ENCODE measurements at places on chromosomes 1 and 21.

- no peak for DNase-seq
These were observed 1.4 kb downstream of the CD1A start for GRCh38 chr1:158255656-158256055.

DNA sequence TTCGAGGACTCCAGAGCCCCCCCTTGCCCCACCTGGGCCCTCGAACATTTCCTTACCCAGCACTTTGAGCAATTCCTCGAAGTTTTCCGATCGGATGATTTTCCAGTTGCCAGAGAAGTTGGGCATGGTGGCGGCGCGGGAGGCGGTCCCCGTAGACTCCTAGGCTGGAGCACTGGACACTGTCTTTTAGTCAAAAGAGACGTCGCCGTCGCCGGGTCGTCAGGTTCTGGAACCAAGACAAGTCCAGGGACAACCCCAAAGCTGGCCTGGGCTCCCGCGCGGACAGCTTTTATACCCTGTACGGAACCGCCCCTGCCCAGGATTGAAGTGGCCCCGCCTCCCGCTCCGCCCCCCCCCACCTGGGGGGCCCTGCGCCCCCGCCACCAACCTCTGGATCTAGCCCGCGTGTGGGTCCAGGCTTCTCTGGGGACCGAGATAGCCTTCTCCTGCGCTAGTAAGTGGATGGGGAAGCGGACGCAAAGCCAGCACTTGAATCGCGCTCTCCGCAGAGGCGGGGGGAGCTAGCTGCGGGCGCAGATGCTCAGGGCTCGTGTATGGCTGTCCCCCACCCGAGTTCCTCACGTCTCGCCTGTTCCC lies at the start of gene CRABP2:
Gene CRABP2 (minus strand): TSS at position 263 of the 597 bp plus-strand sequence. CDS start 137 bp downstream, at position 126.
- DNase-seq = no peak

- DNase-seq = no peak
These were observed 7.3 kb downstream of the IPO13 start for GRCh38 chr1:43954036-43954435.

DNA sequence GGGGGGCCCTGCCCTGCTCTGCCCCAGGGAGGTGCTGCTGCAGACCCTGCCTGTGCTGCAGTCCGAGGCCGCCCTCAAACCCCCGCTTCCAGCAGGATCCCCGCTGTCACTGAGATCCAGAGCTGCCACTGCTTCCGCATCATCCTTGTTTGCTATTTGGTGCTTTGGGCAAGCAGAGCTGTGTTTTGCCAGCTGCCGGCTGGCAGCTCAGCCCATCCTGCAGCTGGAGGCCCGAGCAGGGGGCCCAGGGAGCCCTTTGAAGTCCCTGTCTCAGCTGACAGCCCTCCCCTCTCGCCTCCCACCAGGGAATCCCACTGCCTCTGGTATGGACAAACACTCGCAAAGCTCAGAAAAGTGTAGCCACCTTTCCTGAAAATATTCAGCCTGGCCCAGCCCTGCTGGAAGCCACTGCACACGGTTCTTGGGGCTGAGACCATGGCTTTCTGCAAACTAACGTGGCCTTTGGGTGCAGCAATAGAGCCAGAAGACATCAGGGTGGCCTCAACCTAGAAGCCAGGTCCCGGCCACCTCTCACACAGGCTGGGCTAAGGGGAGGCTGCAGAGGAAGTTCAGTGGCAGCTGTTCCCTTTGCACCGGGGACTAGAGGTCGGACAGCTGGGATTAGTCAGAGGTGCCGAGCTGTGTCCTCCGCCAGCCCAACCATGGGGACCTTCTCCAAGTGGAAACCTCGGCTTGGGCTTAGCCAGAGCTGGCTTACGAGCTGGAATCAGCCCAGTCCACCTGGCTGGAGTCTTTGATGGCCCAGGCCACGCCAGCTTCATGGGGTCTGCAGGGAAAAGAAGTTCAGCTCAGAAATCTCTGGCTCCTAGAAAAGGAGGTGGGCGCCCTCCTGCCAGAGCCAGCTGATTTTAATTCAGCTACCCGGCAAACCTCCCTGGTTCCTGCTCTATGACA lies 107.1 kb downstream of the SPSB1 start:
- DNase-seq = no peak

DNA sequence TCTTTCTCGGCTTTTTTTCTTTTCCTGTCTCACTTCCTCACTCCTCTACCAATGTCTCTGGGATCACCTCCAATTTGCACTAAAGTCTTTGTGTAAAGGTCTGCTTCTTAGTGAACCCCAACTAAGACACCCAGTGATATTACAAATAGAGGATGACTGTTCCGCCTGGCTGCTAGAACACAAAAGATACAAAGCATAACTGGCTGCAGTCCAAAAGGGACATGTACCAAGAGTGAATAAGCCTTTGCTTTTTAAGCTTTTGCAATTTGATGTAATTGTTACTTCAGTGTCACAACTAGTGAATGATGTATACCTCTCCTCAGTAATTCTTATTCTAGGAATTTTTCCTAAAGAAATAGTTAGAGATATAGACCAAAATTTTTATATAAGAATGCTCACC lies 82.8 kb upstream of the BEND5 start:
- DNase-seq = no peak

DNA sequence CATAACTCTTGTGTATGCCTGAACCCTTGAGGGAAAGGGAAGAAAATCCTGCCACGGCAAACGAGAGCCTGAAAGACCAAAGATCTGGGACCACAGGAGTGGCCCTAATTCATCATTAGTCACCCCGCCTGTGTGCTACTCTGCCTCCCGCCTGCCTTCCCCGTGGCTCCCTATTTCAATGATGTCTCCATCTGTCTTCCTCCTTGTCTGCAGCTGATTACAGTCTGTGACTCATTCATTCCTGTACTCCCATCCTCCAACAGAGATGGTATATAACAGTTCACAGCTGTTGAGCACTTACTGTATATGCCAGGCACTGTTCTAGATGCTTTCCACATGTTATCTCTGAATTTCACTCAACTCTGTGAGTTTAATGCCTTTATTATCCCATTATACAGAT lies 96.6 kb downstream of the SEC16B start:
- no peak for DNase-seq

- no peak for DNase-seq
These were observed 195.9 kb upstream of the POU3F1 start for GRCh38 chr1:38242506-38242905.

DNA sequence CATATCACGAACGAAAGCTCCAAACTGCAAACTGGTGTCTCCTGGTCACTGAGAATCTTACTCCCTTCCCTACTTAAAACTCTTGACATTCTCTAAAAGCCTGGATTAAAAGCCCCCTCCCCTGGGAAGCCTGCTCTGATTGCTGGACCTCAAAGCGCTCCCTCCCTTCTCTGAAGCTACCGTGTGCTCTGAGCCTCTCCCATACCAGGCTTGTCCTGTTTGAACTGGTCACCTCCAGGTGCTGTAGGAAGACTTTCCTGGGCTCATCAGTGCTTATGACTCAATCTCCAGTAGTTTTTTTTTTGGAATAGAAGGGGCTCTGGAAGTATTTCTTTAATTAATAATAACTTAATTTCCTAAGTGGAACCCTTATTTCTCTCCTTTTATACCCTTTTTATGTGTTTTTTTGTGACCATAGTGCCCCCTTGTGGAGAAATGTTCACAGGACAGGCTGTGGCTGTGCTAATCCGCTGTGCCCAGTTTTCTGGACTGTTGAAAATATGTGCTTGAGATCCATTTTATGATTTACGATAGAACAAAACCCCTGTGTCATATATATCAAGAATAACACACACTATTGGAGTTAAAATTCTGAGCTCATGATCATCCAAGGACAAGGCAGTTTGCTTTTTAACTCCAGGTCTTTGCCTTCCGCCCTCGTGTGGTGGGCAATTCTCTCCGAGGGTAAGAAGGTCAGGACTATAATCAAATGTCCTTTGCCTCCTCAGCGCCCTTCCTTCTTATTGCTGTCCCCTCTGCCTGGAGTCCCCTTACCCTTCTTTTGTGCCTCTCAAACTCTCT lies 16.9 kb downstream of the MTARC1 start:
- no peak for DNase-seq

- no peak for DNase-seq
These were observed 5.7 kb downstream of the TAL1 start for GRCh38 chr1:47226121-47226838.

DNA sequence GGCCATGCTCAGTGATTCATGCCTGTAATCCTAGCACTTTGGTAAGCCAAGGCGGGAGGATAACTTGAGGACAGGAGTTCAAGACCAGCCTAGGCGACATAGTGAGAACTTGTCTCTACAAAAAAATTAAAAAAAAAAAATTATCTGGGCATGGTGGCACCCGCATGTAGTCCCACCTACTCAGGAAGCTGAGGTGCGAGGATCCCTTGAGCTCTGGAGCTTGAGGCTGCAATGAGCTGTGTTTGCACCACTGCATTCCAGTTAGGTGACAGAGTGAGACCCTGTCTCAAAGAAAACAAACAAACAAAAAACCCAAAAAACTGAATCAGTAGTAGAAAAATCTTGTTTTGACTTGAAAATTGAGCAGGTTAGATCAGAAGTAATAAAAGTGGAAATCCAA lies 67.1 kb upstream of the IPO9 start:
- no peak for DNase-seq

GRCh38 chr1:204426035-204426436 lies 14.4 kb upstream of the PPP1R15B start:
- no peak for DNase-seq

- no peak for DNase-seq
These were observed 263.8 kb downstream of the KCNT2 start for GRCh38 chr1:196344453-196344852.

- no peak for DNase-seq
These were observed at the start of gene CD247 for GRCh38 chr1:167518331-167518700. Gene CD247, minus strand, starts transcription at chr1:167518529. Its CDS starts 64 bp downstream, at chr1:167518465.

DNA sequence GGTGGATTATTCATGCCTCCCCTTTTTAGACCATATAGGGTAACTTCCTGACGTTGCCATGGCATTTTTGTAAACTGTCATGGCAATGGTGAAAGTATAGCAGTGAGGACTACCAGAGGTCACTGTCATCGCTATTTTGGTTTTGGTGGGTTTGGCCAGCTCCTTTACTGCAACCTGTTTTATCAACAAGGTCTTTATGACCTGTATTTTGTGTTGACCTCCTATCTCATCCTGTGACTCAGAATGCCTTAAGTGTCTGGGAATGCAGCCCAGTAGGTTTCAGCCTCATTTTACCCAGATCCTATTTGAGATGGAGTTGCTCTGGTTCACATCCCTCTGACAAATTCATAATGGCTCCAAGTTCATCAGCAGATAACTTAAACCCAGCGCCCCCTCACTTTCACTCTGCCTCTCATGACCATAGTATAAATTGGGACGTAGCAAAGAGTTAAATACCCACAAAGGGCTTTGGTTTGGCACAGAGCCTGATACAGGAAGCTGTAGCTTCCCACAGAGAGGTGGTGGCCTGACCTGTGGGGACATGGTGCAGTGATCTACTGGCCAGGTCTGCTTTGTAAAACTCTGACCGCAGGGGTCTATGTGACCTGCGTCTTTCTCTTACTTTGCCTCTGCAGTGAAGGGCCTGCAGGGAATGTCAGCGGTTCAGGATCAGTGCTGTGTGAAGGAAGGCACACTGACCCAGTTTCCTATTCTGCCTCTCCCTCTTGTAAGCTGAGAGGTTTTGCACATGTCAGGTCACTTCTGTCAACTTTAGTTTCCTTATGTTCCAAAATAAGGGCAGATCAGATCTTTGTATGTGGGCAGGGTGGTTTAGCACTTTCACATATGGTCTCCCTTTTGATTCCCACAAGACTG lies 78.1 kb upstream of the ZNF644 start:
- DNase-seq = no peak

- DNase-seq = no peak
These were observed 293.6 kb downstream of the PLPP3 start for GRCh38 chr1:56285554-56286402.

DNA sequence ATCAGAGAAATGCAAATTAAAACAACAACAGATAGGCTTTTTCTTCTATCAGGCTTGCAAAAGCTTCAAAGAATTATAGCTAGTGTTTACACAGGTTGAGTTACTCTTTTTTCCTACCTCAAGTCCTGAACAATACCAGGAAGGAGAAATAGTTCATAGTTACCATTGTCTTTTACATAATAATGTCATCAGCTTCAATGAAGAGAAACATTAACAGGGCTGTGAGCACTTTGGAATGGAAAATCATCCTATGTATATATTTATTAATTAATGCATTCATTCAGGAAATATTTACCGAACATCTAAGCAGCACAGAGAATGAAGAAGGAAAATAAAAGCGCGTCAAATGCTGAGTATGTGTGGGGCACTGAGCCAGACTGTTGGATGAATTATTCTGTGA lies 197.3 kb downstream of the ZBTB18 start:
- no peak for DNase-seq

GRCh38 chr1:64881281-64881680 lies 85.1 kb downstream of the JAK1 start:
- no peak for DNase-seq

GRCh38 chr1:176551146-176551545 lies 88.2 kb downstream of the PAPPA2 start:
- DNase-seq = no peak

DNA sequence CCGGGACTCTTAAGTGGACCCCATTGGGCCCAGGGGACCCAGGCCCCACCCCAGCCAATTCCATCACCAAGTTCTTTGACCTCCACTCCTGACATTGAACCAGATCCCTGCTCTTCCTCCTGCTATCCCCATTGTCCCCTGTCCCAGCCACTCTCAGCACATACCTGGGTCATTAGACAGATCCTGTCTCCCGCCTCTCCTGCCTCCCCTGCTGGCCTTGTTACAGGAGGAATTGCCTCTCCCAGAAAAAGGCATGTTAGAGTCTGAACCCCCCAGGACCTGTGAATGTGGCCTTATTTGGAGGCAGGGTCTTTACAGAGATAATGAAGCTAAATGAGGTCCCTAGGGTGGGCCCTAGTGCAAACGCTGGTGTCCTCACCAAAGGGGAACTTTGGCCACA lies 301.9 kb downstream of the NPHP4 start:
- no peak for DNase-seq

DNA sequence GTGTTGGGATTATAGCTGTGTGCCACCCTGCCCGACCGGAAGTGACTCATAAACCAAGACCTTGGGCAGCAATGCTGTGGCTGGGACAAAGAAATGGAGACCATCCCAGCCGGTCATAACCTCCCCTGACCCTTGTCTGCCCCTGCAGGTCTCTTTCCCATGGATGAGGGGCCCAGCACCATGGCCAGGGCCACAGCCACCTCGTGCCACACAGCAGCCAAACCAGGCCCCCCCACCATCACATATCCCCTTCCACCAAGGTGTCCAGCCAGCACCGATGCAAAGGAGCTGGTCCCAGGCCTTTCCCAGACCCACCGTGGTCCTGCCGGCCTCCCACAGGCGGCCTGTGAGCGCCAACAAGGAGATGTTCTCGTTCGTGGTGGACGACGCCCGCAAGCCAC lies 42.2 kb downstream of the FHAD1 start:
- no peak for DNase-seq

- no peak for DNase-seq
These were observed 98.4 kb downstream of the DIRAS3 start for GRCh38 chr1:67952071-67952470.

DNA sequence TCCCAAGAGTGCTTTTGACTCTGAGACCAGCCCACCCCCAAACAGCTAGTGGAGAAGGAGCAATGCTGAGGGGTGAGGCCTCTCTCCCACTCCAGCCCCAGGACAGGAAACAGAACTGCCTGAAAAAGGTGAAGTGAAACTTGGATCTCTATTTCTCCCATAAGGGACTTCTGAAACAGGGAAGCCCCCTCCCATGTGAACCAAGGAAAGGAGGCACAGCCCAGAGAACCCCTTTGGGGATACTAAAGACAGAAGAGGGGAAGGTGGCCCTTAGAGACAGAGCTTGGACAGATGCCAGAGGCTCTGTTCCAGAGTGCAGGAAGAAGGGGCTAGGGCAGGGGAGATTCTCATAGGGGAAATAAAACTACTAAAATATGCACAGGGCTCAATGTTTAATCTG lies 2.9 kb downstream of the TNFAIP8L2 start:
- DNase-seq = no peak

- DNase-seq = no peak
These were observed 351.0 kb upstream of the VAMP3 start for GRCh38 chr1:7420098-7420445.

- DNase-seq = peak; percentile 6
These were observed 41.1 kb downstream of the SLC35F3 start for GRCh38 chr1:233945573-233945972.
